ENCODE measurements at places on chromosomes 7 and 10.

GRCh38 chr10:131418681-131419080, 107.2 kb upstream of the TCERG1L start:
- no peak for DNase-seq

DNA sequence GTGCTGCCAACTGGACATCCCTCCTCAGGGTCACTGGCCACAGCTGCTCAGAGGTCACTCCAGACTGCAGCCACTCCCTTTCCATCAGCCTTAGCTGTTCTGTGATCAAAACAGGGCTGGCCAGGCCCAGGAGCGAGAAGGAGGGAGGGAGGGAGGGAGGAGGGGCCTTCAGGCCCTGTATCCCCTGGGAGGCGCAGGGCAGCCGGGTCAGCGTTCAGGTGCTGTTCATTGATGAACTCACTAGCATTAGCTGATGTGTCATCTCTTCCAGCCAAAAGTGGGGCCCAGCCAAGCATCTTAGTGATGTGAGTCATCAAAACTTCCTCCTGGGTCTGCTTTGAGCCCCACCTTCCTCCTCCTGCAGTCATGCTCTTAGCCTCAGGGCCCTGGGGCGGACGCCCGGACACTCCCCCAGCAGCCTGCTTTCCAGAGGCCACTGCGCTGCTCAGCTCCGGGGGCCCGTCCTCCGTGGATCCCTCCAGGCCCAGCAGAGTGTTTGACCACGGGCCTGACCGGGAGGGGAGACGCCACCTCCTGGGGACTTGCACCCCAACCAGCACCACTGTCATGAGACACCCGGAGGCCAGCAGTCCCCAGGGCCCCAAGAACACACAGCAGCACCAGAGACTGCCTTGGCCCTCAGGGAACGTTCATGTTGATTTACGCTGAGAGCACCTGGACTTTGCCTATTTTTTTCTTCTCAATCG, 149.2 kb downstream of the PRKAG2 start:
- DNase-seq = peak; percentile 43

GRCh38 chr7:46089281-46089680, 168.2 kb upstream of the IGFBP3 start:
- DNase-seq = no peak

- DNase-seq = no peak
These were observed 115.8 kb downstream of the THSD7A start for GRCh38 chr7:11716185-11716584.

GRCh38 chr7:36611703-36612102, 112.6 kb downstream of the AOAH start:
- DNase-seq = no peak

GRCh38 chr7:155889636-155890511, 77.6 kb upstream of the SHH start:
- no peak for DNase-seq

GRCh38 chr10:29039677-29040189, 249.1 kb upstream of the LYZL1 start:
- DNase-seq = no peak

GRCh38 chr10:132516771-132517725, 20.5 kb upstream of the INPP5A start:
- no peak for DNase-seq

GRCh38 chr10:91512458-91512857, 102.3 kb downstream of the HECTD2 start:
- no peak for DNase-seq

DNA sequence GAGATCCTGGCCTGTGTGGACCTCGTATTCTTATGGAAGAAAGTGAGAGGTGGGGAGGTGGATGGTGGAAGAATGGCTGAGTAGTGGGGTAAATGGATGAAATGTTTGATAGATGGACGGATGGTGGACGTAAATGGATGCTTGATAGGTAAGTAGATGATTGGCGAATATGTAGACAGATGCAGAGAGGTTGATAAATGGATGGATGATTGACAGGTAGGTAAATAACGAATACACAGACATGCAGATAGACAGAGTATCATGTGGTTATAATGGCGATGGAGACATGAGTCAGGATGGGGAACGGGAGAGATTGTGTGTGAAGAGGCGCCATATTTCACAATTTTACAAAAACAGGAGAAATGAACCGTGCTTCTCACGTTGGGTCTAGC, 219.5 kb downstream of the DIP2C start:
- DNase-seq = no peak

- DNase-seq = no peak
These were observed 13.5 kb downstream of the TNPO3 start for GRCh38 chr7:129041142-129042085.

GRCh38 chr7:117728890-117729624, 144.2 kb downstream of the CTTNBP2 start:
- DNase-seq = no peak

DNA sequence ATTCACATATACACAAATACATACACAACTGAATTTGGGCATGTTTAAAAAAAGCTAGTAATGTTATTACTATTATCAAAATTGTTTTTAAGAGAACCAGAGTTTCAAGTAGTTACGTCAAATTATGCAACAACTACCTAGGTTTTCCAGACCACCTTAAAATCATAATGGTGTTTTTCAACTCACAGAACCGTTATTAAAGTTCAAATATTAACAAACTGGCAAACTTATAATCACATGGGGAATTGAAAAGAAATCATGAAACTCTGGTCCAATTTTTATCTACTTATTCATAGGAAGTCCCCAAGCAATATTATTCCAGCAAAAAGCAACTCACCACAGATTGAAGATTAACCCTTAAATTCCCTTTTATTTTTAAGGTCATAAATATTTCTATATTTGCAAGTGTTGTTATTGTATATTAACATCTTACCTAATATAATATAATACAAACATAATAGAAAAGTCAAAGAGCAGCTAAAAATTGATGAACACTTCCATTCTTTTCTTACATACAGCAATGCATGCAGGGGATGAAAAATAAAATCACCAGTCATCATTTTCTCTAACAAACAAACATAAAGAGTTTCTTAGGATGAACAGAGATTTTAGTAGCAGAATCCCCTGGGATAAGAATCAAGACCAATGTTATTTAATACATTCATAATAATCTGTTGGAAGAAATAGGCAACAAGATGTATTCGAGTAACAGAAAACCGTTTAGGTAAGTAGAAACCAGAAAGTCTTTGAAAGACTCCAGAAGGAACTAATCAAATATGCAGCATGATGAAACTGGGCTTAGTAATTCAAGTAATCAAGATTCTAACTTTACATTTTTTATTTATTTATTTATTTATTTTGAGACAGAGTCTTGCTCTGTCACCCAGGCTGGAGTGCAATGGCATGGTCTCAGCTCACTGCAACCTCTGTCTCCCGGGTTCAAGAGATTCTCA, 391.1 kb downstream of the PARD3 start:
- no peak for DNase-seq

DNA sequence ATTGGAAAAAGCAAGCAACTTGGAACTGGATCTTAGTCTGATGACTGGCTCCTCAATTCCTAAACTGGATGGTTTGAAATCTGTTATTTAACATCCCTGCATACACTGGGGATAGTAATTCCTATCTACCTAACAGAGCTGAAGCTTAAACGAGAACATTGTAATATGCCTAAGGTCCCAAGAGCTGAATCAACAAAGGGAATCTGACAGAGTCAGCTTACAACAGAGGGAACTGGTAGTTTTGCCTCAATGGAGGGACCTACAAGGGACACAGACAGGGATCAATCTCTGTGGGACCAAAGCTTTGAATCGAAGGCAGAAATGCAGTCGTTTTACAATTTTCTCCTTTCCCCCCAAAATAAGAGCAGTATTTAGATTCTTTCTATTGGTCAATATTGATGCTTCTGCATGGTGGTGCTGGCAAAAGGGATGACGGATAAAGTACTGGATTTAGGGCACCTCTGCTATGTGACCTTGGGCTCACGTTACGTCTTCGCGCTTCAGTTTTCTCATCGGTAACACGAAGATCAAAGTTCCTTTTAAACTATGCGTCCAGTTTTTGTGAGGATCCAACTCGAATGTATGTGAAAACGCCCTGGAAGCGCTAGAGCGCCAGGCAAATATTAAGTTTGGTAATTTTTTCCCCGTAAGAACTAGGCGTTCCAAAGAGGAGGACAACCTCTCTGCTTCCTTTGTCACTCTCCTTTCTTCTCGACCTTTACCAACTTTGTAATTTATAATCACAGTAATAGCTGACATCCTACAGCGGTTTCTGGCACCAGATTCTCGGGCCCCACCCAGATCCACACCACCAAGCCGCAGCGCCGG, 1.1 kb downstream of the ACTR1A start:
- no peak for DNase-seq

DNA sequence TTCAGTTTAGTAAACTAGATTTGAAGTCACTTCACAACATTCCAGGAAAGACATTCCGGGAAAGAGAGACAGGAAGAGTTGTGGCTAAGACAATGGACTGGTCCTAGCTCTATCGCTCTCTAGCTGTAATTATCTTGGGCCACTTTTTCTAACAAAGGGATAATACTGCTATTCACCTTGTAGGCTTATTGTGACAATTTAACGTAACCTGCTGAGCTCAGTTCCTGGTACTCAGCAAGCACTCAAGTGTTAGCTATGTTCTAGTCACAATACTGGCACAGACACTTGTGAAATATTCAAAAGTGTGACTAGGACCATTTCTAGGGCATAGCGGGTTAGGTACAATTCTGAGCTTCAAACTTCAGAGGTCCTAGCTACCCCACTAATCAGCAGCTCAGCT, 12.0 kb upstream of the NRCAM start:
- no peak for DNase-seq
